AG04450 (cell line): ENCODE measurements at places on chromosomes 3 and 15.

DNA sequence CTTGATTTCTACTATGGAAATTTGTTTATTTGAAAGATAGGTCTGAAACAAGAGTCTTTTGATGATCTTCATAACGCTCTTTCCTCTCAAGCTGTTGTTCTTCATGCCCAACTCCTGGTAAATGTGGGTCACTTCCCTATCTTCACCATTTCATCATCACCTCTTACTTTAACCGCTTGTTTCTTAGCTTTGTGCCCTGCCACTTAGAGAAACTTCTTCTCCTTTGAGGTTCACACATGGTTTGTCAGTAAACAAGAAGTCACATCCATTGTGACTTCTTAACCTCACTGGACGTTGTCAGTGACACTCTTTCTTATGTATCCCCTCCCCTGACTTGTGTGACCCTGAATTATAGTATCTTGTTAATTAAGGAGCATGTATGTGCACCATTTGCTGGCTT lies 16.9 kb upstream of the P2RY13 start:
- no peak for DNase-seq

DNA sequence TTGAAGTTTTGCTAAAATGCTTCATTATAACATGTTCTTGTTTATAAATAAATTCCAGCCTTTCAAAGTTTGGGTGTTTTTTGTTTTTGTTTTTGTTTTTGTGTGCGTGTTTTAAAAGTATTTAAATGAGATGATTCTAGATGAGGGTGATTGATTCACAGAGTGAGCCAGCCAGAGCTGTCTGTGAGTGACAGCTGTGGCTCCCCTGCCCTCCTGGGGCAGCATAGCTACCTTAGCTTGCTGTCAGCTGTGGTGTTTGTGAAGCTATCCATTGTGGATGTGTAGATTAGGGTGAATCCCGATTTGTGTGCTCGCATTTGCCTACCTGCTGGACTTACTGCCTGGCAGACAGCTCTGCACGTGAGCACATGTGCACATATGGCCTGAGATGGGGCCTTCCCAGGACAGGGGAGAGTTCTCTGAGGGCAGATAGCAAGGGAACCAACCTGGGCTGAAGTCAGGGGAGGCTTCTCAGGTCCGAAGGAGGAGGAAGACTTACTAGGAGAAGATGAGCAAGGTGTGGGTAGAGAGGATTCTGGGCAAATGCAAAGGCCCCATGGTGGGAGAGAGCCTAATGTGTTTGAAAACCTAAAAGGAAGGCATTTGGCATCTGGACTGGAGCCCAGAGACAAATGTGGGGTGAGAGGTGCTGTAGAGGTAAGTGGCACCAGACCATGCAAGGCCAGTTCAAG lies 124.2 kb downstream of the EEFSEC start:
- no peak for DNase-seq

- DNase-seq = no peak
Measured at GRCh38 chr15:35206060-35206675, 121.1 kb upstream of the NANOGP8 start.

GRCh38 chr15:41655716-41656115 lies 4.5 kb upstream of the MGA start:
- no peak for DNase-seq

DNA sequence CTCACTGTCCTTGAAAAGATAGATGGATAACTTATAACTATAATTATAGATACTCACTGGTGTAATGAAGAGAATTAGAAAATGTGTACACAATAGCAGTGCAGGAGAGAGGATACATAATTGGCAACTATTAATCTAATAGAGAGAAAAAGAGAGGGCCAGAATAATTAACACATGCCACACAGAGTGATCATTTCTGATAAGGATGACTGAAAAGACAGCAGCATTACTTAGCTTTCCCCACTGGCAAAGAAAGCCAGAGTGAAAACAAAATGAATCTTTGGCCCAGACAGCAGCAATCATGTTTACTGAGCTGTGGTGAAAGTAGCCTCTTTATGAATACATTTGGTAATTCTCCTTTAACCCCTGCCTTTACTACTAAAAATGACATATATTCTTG lies 493.3 kb upstream of the ROBO1 start:
- DNase-seq = no peak

GRCh38 chr15:89982315-89983055 lies 18.6 kb upstream of the ZNF710 start:
- DNase-seq = no peak

GRCh38 chr3:141878817-141879216 lies 2.4 kb downstream of the ATP1B3 start:
- no peak for DNase-seq

- DNase-seq = no peak
Measured at GRCh38 chr3:46915297-46915822, 37.8 kb downstream of the PTH1R start.

GRCh38 chr15:85543741-85544155 lies 163.3 kb downstream of the AKAP13 start:
- no peak for DNase-seq

DNA sequence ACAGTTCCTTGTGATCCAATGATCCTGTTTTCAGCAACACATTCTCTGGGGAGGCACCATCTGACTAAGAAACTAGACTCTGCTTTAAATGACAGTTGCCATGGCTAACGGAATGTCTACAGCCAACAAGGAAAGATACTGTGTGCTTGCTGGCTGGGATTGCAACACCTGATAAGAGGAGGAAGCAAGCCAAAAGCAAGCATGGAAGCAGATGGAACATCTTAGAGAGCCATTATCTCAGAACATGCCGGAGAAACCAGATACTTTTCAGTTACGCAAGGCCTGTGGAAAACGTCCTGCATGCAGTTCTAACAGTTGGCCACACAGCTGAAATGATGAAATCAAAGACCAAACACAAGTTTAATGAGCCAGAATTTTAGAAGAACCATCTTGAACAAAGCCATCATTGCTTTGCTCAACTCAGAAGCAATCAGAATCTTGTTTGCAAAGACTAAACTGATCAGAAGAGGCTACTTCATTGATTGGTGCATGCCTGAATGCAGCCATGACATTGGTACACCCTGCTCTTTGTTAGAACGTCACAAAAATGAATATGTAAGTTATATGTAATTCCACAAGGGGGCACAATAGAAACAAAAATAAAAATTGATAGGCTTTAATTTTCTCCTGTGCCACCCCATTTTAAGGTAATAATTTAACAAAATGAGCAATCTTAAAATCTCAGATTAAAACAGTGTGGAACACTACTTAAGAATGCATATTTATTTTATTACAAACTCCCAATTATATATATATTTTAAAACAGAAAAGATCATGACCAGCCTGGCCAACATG lies 50.8 kb downstream of the GXYLT2 start:
- peak; percentile 96 for DNase-seq

DNA sequence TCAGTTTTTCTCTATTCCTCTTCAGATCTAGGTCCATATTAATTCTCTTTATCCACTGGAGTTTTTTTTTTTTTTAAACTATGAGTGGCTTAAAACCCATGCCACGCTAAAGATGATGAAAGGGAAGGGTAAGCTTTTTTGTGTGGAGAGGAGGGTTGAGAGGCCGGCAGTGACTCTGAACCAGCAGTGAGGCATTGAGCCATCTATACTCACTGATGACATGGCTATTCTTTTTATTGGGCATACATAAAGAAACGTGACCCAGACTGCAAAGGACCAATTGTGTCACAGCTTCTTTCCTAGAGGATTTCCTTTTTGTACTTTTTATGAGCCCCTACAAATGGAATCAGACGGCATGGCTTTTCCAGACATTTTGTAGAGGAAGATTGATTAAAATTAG lies 662.2 kb downstream of the AGBL1 start:
- DNase-seq = no peak

- DNase-seq = no peak
Measured at GRCh38 chr3:45026957-45027356, 854 bp downstream of the CLEC3B start.

GRCh38 chr15:97998307-97999071 lies 38.0 kb downstream of the ARRDC4 start:
- no peak for DNase-seq

GRCh38 chr15:66875588-66876420 lies 173.8 kb downstream of the SMAD6 start:
- DNase-seq = no peak

- DNase-seq = no peak
Measured at GRCh38 chr3:157921811-157922210, 184.4 kb downstream of the SHOX2 start.

GRCh38 chr3:128144512-128145187 lies 8.6 kb upstream of the EEFSEC start:
- DNase-seq = no peak
